ENCODE measurements at places on chromosomes 3 and 15.

- DNase-seq, result no peak
These were observed 154.3 kb downstream of the NSMCE3 start for GRCh38 chr15:29115093-29115991.

DNA sequence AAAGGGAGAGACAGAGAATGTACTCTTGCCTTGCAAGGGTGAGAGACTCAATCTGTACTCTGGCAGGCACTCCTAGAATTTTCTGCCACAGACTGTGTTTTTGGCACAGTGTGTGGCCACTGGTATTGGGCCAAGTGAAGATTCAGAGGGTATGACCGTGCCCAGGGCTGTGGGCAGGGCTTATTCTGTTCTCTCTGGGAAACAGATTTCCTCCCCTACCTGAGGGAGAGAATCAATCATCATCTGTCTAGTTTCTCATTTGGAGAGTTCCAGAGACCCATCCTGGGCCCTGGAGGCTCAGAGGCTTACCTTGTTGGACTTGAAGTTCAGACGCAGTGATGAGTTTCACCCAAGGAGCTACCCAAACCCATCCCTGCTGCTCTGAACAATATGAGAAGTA, 28.2 kb downstream of the CSTA start:
- DNase-seq, result no peak

GRCh38 chr3:69149586-69149985, 27.2 kb upstream of the LMOD3 start:
- no peak for DNase-seq

GRCh38 chr15:89141885-89142284, 53.6 kb downstream of the ABHD2 start:
- DNase-seq, result no peak

GRCh38 chr15:40836020-40836419, 7.5 kb upstream of the PPP1R14D start:
- no peak for DNase-seq
